ENCODE measurements at places on chromosomes 13 and 19.

DNA sequence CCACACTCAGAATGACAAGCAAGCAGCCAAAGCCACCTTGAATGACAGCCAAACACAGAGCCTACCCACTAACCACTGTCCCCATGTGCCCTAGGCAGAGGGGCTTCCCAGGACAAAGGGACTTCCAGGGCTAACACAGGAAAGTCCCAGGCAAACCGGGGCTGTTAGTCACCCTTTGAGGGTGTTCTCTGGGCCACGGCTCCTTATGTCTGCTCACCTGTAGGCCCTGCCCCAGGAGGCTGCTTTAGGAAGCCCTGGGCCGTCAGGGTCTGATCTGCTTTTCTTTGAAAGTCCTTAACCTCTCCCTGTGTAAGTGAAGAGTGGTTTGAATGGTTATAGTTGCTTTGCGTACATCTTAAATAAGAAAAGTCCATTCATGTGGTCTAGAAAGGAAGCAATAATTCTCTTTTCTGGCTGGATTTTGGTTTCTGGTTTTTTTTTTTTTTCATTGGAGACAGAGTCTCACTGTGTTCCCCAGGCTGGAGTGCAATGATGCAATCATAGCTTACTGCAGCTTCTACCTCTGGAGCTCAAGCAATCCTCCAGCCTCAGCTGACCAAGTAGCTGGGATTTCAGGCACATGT is 161.4 kb downstream of the EFNB2 start:
- DNase-seq: no peak

DNA sequence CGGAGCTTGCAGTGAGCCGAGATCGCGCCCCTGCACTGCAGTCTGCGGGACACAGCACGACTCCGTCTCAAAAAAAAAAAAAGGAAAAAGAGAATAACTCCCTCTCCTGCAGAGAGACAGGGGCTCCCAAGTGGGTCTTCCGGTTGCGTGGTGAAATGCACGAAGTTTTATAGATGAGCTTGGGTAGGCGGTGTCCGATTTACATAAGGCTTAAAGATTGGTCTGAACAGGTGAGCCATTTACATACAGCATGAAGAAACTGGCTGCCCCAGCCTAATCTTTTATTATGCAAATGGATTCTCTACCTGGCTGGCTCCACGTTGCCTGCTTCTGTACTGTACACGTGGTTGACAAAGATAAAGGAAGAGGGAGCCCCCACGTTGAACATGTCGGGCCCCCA is 19.5 kb downstream of the ADGRE2 start:
- no peak for DNase-seq

GRCh38 chr19:18264971-18265540 is 9.2 kb downstream of the IQCN start:
- no peak for DNase-seq

DNA sequence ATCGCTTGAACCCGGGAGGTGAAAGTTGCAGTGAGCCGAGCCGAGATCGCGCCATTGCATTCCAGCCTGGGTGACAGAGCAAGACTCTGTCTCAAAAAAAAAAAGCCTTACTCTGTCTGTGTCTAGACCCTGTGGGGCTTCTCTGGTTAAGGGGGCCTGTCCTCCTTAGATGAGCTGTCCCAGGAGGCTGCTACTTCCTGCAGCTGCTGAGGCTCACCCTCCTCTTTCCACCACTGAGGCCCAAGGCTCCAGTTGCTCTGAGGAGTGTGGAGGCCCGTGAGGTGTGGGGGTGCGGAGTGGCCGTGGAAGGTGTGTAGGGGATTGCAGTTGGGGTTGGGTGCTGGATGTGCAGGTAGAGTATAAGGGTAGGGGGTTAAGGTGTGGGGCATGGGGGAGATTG is 22.1 kb upstream of the RASA3 start:
- no peak for DNase-seq

- DNase-seq: no peak
These were observed 94.0 kb upstream of the SLC15A1 start for GRCh38 chr13:98846521-98846920.

- no peak for DNase-seq
These were observed 6.1 kb upstream of the ECH1 start for GRCh38 chr19:38837656-38838121.

DNA sequence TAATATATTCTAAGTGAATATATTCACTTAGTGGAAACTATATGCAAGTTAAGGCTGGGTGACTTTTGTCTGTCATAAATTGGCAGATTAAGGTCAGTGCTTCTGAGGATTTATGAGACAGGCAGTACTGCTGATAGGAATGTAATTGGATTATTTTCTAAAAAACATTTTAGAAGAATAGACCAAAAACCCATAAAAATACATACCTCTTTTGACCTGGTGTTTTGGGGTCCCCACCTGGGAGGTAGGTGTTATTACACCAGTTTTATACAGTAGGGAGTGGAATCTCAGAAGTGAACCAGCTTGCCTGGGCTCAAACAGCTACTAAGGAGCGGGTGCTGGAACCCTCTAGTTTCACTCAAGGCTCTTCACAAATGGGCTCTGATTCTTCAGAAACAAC is 25.3 kb downstream of the COG3 start:
- DNase-seq: no peak

Measured in stimulated activated CD4-positive, alpha-beta T cell treated with anti-CD3 and anti-CD28 coated beads, TNF-alpha, amount 100 ng/mL, for 4 hours (primary cell).